ENCODE measurements at places on chromosomes 2 and 18. TPM values are rescaled to one million over a fixed set of nuclear protein-coding genes. Genes with fewer than 3 reads are reported as not detected.
A peak's percentile ranks its signal among the peaks of the same experiment; 100 is the strongest.

Gene TBR1
- total RNA-seq, result 0.37 TPM

Gene PLEK
- total RNA-seq, result not detected

Gene RESP18
- not detected for total RNA-seq

Gene REG3A
- not detected for total RNA-seq

Gene KCNE4
- not detected for total RNA-seq

Gene CYP1B1
- 7.3 TPM for total RNA-seq

Gene SALL3
- 60.0 TPM for total RNA-seq

Gene PID1
- total RNA-seq, result 1.5 TPM

Gene LYPD6B
- total RNA-seq, result 1.9 TPM

Gene IL1RL1
- total RNA-seq, result not detected

GRCh38 chr18:13361431-13361830 lies 142.9 kb downstream of the LDLRAD4 start:
- DNase-seq, result no peak

- DNase-seq, result no peak
Measured at GRCh38 chr18:65938592-65939372, 188.0 kb downstream of the CDH7 start.

DNA sequence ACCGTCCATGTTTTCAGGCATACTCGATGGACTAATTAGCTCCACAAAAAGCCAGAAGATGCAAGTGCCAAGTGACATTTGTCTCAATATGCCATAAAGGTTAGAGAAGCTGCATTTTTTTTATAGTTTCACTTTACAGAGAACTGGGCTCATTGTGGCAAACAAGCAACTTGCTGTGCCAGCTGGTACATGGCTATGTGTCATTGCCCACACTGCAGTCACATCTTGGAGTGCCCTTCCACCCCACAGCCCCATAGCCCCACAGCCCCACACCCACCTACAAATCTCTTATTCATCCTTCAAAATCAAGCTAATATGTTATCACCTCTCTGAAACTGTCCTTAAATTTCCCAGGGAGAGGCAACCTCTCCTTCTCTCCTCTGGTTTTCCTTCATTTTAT lies 451.9 kb downstream of the ARHGAP15 start:
- no peak for DNase-seq

GRCh38 chr2:6186332-6187151 lies 494.4 kb downstream of the SOX11 start:
- DNase-seq, result no peak

- no peak for DNase-seq
Measured at GRCh38 chr2:9596621-9597311, 34.0 kb downstream of the YWHAQ start.

DNA sequence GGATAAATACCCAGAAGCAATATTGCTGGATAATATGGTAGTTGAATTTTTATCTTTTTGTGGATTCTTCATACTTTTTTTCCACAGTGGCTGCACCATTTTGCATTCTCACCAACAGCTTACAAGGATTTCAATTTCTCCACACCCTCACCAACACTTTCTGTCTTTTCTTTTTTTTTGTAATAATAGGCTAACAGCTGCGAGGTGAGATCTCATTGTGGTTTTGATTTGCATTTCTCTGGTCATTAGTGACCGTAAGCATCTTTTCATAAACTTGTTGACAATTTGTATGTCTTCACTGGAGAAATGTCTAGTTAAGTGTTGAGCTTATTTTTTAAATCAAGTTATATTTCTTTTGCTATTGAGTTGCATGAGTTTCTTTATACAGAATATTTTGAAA lies 17.6 kb upstream of the SLC9A2 start:
- DNase-seq, result no peak

GRCh38 chr2:123500346-123500745 lies 524.7 kb upstream of the CNTNAP5 start:
- no peak for DNase-seq

GRCh38 chr2:200247494-200247893 lies 59.0 kb upstream of the SPATS2L start:
- DNase-seq, result no peak

GRCh38 chr18:35605686-35606417 lies 24.3 kb downstream of the GALNT1 start:
- no peak for DNase-seq

DNA sequence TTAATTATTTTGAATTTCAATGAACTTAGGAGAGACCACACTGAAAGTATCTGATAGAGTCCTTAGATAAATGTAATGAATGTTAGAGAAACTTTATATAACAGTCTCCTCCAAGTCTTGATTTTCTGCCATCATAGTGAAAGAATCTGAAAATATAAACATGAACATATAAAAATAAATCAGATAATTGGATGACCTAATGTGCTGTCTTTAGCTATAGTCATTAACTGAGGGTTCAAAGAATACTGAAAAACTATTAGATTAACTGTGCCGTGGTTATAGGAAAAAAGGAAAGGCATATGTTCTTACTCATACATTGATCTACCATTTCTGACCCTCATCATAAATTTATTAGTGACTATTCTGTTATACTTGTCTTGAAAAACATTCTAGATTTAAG lies 47.0 kb upstream of the SPAG16 start:
- no peak for DNase-seq

- no peak for DNase-seq
Measured at GRCh38 chr2:22209545-22209944, 1085.8 kb downstream of the TDRD15 start.

DNA sequence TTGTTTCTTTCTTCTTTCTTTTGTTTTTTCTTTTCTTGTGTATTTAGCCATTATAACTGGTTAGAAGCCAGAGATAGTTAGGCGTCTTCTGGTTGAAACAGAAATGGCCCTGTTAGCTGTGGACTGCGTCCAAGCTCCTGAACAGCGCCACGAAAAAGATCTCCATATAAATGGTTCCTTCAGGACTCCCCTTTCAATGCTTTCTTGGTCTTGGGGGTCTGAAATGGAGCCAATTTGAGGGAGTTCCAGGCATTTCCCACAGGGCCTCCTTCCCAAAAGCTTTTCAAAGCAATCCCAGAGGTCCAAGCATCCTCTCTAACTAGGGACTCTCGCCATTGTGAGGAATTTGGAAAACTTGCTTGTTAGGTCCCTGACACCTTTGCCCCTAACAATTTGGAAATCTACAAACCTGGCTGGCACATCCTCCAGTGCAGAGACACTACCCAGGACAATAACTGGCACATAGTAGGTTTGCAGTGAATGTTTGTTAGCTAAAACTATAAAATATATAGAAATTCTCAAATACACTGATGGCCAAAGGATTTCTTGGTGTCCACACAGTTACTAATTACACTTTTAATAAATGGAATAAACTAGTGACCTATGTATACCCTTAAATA lies 80.1 kb downstream of the MYCN start:
- DNase-seq, result no peak

- no peak for DNase-seq
Measured at GRCh38 chr18:58532972-58533371, 95.9 kb downstream of the ALPK2 start.

GRCh38 chr2:11842336-11842735 lies 95.9 kb downstream of the LPIN1 start:
- no peak for DNase-seq

DNA sequence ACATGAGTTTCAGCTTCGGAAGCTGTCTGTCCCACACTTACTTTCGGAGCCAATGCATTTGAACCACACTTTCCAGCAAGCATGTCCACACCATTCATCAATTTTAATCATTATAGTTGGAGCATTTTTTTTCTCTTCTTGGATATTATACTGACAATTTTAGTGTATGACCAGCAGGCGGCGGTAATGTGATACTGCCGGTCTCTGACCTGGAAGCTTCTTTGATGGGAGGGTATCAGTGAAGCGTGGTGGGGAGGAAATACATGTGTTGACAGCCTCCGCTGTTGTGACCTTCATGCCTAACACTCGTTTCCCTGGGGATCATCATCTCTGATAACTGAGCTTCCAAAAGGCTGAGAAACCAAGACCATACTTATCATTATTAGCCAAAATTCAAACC lies 231.7 kb downstream of the GBX2 start:
- peak; percentile 87 for DNase-seq

DNA sequence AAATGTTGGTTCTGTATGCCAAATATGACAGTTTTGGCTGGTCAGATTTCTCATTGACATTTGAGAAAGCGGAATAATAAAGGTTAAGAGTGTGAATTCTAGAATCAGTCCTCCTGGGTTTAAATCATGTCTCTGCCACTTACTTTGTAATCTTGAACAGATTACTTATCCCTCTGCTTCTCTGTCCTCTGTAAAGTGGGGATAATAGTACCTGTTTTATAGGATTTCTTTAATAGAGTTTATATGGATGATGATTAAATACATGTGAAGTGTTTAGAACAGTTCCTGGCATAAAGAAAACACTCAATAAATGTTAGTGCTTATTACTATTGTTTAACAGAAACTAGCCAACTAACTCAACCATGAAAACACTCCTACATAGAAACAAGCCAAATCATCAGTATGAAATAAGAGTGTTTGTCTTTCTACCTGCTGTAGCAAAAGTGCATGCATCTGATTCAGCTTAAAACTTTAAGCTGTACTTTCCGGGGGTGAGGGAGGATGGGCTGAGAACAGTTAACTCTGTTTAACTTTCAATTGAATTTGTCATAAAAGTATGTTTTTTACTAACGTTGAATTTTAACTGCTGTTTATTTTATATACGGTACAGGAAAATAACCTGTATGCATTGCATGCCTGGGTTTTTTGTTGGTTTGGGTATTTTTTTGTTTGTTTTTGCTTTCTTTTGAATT lies 6.8 kb downstream of the HTR2B start:
- no peak for DNase-seq

DNA sequence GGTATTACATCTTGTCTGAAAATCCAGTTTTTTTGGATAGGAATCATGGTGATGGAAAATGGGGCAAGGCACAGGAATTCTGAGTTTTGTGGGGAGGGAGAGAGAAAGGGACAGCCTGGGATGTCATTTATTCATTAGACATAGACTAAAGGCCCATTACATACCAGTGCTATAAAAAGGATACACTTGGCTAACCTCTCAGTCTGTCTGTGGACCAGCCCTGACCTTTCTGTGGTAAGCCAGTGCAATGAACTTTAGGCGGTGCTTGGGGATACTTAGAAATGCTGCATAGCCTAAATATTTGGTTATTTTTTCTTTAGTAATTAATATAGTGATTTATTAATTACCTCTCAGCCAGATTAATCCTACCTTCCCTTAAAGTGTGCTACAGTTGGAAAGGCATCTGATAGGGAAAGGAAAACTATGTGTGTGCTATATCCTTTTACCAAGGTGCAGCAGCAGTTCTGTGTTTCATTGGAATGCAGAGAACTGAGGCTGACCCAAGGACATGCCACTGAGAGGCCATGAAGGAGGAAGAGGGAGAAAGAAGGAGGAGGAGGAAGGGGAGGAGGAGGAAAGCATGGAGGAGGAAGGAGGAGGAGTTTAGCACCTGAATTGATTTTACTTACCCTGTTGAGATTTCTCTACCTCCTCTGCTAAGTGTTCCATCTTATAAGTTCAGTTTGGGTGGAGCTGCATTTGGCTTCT lies 37.5 kb downstream of the KCNS3 start:
- DNase-seq, result no peak

- DNase-seq, result peak; percentile 7
Measured at GRCh38 chr2:220748875-220749479, 823.1 kb downstream of the EPHA4 start.

DNA sequence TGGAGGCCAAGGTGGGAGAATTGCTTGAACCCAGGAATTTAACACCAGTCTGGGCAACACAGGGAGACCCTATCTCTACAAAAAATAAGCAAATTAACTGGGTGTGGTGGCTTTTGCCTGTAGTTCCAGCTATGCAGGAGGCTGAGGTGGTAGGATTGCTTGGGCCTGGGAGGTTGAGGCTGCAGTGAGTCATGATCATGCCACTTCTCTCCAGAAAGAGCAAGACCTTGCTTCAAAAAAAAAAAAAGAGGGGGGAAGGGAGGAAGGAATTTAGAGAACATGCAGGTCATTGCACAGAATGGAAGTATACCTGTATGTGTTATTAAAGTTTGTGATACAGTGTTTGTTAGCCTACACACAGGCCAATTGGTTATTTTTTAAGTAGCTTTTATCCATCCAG lies 25.8 kb downstream of the PKP4 start:
- DNase-seq, result no peak

GRCh38 chr18:4308576-4308975 lies 146.5 kb downstream of the DLGAP1 start:
- no peak for DNase-seq

All from H7 (cell line).